ENCODE measurements at places on chromosomes 3 and 15.

- DNase-seq, result no peak
These were observed 178.4 kb downstream of the AKAP13 start for GRCh38 chr15:85558848-85559247.

GRCh38 chr3:39106851-39107387, 508 bp downstream of the GORASP1 start:
- DNase-seq, result peak; percentile 38

- no peak for DNase-seq
These were observed 1040.1 kb upstream of the NR2F2 start for GRCh38 chr15:95290176-95290974.

GRCh38 chr3:88282528-88283241, 132.9 kb downstream of the C3orf38 start:
- no peak for DNase-seq

GRCh38 chr15:62469478-62469873, 304.4 kb upstream of the C2CD4B start:
- DNase-seq, result no peak

GRCh38 chr15:67465196-67465952, 55.6 kb upstream of the C15orf61 start:
- no peak for DNase-seq

DNA sequence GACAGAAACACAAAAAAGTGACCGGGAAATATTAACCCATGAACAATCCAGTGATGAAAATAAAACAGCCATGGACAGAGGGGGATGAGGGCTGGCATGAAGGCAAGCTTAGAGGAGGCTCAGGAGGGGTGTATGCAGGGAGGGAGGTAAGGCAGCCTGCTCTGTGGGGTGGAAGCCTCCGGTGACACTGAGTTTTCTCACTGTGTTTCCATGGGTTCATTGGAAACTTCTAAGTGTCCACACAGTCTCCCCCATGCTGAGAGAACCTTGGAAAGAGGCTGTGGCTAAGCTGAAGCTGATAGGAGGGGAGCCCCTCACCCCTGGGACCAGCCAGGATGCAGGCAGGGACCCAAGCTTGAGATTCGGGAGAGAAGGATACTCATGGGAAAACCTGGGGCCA, 6.8 kb upstream of the SKOR1 start:
- DNase-seq, result no peak

GRCh38 chr3:190548031-190548656, 34.3 kb downstream of the IL1RAP start:
- DNase-seq, result no peak

DNA sequence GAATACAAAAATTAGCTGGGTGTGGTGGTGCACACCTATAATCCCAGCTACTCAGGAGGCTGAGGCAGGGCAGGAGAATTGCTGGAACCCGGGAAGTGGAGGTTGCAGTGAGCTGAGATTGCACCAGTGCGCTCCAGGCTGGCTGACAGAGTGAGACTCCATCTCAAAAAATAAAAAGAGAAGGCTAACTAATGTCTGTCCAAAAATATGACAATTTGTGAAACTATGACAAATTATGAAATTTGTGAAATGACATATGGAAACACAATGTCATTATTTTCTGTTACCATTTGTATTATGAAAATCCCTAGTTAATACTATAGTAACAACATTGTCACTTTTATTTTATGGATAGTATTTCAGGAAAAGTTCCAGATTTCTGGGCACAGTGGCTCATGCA, 1306.3 kb upstream of the EPHA6 start:
- DNase-seq, result no peak

DNA sequence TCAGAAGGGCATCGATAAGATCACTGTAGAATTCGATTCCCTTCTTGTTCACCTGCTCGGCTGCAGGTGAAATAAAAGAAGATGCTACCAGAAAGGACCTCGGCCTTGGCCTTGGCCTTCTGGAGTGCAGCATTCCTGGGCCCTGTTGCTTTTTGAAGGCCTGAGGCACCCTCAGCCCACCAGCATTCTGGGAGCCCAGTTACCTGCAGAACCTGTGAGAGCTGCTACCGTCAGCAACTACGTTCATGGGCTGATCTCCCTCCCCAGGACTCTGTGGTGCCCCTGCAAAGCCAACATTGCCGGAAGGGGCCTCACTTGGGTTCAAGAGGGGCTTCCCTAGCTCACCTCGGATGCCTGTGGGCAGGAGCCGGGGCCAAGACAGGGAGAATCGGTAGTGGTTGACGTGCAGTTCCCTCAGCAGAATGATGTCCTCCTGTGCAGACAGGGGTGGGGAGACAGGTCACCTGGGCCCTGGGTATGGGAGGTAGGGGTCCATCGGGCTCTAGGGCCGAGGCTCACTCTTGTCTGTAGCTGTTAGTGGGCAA, 2.2 kb downstream of the LCTL start:
- DNase-seq, result no peak

DNA sequence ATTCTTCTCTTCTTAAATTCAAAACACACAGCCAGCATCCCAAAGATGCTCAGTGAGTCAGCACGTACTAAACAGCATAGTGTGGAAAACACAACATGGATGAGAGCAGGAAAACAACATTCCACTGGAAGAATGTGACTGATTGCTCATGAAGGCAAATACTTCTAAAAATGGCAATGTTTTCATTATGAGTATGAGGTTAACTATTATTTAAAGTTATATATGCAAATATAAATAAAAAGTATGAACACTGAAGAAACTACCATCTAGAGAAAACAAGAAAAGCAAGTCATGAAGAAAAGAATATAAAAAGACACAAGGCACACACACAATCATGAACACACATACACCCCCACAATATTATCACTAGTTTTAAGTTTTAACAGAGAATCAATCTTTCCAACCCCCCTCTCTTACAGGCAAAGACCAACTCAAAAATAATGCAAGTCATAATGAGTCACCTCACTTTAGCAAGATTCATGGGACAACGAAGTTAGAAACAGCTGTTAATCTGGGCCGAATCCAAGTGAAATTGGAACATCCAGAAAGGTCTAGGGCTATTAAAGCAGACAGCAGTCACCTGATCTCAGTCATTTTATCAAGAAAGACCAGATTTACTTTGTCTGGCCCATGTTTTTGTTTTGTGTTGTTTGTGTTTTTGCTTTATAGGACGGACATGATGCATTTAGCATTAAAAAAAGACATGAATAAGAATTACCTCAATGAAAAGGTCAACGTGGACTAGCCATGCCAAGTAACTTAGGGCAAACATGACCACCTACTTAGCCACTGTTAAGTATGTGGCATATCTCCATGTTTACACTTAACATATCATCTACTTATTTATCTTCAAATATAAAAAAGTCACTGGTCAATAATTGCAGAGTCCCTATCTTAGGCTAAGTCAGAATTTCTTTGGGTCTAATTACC, 18.1 kb downstream of the GBE1 start:
- no peak for DNase-seq

- no peak for DNase-seq
These were observed 375.6 kb upstream of the TPRG1 start for GRCh38 chr3:188796122-188796631.

Data from stimulated activated CD4-positive, alpha-beta T cell treated with anti-CD3 and anti-CD28 coated beads, Interleukin-2, amount 100 ng/mL, for 24 hours (primary cell).